ENCODE measurements at places on chromosomes 13 and 19. TPM values are rescaled to one million over a fixed set of nuclear protein-coding genes. Genes with fewer than 3 reads are reported as not detected.

GRCh38 chr19:8611877-8612806, 1.6 kb upstream of the ADAMTS10 start:
- DNase-seq = no peak

GRCh38 chr19:3479177-3479833, 1.0 kb downstream of the SMIM24 start:
- DNase-seq = no peak

- no peak for DNase-seq
Observed at GRCh38 chr13:32989290-32989667, 26.9 kb upstream of the KL start.

RLN3 gene
- not detected for polyA plus RNA-seq

COL5A3 gene
- 0.56 TPM for polyA plus RNA-seq
